GM23248 (cell line): ENCODE measurements at places on chromosomes 12 and 14. TPM values are rescaled to one million over a fixed set of nuclear protein-coding genes. Genes with fewer than 3 reads are reported as not detected.

The CLEC4D gene
- total RNA-seq, result not detected in 2 replicates

- peak overlapping the region; percentile 19; the same call in 1 of the 2 replicates for H3K27ac ChIP-seq
These were observed 22.4 kb downstream of the PXN start for GRCh38 chr12:120242971-120243699.

DNA sequence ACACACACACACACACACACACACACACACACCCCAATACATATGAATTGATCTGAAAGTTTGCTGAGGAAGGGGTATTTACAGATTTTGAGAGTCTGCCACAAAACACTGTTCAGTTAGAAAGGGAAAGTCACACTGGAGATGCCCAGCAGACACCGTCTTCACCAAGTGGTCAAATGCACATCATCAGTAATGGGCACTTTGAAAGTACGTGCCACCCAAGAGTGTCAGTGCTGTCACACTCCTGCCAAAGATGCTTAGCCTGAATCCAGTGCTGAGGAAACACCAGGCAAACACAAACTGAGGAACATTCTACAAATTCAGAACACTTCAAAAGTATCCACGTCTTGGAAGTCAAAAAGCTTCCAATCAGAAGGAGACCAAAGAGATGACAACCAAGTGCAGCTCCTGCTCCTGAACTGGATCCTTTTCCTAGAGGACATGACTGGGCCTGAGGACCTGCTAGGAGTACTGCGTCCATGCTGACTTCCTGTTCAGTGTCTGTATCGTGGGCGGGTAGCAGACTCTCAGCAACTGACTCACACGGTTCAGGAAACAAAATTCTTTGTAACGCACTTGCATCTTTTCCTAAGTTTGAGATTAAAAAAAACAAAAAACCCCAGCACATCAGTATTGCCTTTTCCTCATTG is 18.6 kb downstream of the PSMC1 start:
- DNase-seq, result peak; percentile 68
- peaks cover 17% of the 10 kb centered on the region for H3K36me3 ChIP-seq
- 0 out of 2 replicates have a peak, but pooled peaks cover 4% of the 10 kb centered on the region for H3K4me1 ChIP-seq
- no peaks in the 10 kb centered on the region for H3K27me3 ChIP-seq

- H3K4me1 ChIP-seq, result peaks cover 20% of the 10 kb centered on the region
- no peaks in the 10 kb centered on the region for H3K27me3 ChIP-seq
- H3K36me3 ChIP-seq, result no peaks in the 10 kb centered on the region
- no peak overlapping the region for H3K4me3 ChIP-seq
- no peak overlapping the region for H3K27ac ChIP-seq
These were observed 19.7 kb upstream of the IFT81 start for GRCh38 chr12:110104188-110105094.

DNA sequence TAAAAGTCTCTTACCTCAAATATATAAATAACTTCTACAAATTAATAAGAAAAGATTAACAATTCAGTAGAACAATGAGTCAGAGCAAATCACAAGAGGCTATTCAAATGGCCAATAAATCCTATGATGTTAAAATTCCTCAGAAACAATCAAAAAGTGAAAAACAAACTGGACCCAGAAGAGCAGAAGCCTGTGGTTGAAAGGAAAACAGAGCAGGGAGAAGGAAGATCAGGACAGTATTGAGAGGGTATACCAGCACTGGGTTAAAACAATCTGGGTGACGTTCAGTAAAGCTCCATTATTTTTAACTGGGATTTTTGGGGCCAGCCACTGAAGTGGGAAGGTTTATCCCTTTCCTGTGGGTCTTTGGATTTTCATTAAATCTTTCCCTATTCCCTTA is 39.7 kb upstream of the PCED1B start:
- no peaks in the 10 kb centered on the region for H3K4me1 ChIP-seq
- no peak overlapping the region for H3K4me3 ChIP-seq
- H3K27me3 ChIP-seq, result no peaks in the 10 kb centered on the region

The ASCL1 gene
- total RNA-seq, result not detected in 2 replicates
